ENCODE measurements at places on chromosomes 2 and 18.
A peak's percentile ranks its signal among the peaks of the same experiment; 100 is the strongest.

DNA sequence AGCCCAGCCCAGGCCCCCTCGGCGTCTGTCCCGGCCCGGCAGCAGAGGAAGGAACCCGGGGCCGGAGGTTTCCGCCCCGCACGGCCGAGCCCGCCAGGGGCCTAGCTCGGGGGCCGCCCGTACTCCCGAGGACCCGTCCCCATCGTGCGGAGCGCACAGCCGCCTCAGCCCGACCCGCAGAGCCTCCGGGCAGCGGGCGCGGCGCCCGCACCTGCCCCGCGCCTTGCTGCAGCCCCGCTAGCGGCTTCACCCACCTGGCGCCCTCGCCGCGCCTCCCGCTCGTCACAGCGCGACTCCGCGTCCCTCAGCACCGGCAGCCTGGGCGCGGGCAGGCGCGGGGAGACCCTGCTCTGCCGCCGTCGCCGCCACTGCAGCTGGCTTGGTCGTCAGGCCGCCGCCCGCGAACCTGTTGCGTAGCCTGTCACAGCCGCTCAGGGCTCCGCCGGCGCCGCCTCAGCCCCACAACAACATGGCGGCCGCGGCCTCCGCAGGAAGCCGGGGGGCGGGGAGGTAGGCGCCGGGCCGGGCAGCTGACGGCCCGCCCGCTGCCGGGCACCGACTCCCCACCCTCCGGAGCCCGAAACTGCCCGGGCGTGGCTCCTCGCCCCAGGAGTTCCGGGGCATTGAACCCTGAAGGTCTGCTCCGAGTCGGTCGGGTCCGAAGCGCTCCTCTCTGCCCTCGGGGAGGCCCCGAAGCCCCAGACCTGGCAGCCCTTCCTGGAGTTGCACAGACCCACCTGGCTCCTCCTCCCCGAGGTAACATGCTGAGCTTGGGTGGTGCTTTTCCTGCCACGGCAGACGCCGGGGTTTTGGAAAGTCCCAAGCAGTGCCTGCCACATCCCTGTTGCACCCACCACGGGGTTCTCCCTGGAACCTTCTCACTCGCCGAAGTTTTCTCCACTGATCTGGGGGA, at the start of gene ITSN2:
ITSN2 (minus strand) TSS at position 487 of the 913 bp plus-strand sequence. CDS start 32,454 bp downstream, outside the sequence.
- peak; percentile 90 for DNase-seq
- H3K36me3 ChIP-seq, result no peaks in the 10 kb centered on the region
- H3K4me1 ChIP-seq, result peaks cover 25% of the 10 kb centered on the region
- H3K4me3 ChIP-seq, result peak within 1 kb of the TSS; percentile 58

DNA sequence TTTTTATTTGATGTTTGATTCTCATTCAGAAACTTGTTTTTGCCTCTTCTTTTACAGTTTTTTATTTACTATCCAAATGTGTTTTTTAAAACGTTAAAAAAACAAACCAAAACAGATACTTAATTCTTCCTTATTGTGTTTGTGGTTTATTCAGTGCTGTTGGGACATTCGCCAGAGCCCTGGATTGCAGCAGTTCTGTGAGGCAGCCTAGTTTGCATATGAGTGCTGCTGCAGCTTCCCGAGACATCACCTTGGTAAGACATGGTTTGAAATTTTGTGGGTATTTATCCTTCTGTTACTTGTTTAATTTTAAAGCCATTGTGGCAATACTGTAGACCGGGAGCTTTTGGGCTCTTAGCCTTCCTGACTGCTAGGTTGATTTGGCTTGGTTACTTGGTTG, 91.2 kb downstream of the MTA3 start:
- no peak for DNase-seq
- H3K36me3 ChIP-seq, result peaks cover 18% of the 10 kb centered on the region
- no peaks in the 10 kb centered on the region for H3K27me3 ChIP-seq
- no peak overlapping the region for H3K4me3 ChIP-seq
- H3K4me1 ChIP-seq, result no peaks in the 10 kb centered on the region

- no peaks in the 10 kb centered on the region for H3K27me3 ChIP-seq
- H3K27ac ChIP-seq, result no peak overlapping the region
- DNase-seq, result no peak
- H3K4me1 ChIP-seq, result no peaks in the 10 kb centered on the region
Observed at GRCh38 chr18:36786686-36787085, 42.1 kb downstream of the TPGS2 start.

GRCh38 chr2:33489835-33490431, 13.5 kb downstream of the RASGRP3 start:
- H3K27ac ChIP-seq, result no peak overlapping the region
- no peaks in the 10 kb centered on the region for H3K27me3 ChIP-seq
- no peaks in the 10 kb centered on the region for H3K36me3 ChIP-seq
- no peak for DNase-seq
- H3K4me1 ChIP-seq, result no peaks in the 10 kb centered on the region

DNA sequence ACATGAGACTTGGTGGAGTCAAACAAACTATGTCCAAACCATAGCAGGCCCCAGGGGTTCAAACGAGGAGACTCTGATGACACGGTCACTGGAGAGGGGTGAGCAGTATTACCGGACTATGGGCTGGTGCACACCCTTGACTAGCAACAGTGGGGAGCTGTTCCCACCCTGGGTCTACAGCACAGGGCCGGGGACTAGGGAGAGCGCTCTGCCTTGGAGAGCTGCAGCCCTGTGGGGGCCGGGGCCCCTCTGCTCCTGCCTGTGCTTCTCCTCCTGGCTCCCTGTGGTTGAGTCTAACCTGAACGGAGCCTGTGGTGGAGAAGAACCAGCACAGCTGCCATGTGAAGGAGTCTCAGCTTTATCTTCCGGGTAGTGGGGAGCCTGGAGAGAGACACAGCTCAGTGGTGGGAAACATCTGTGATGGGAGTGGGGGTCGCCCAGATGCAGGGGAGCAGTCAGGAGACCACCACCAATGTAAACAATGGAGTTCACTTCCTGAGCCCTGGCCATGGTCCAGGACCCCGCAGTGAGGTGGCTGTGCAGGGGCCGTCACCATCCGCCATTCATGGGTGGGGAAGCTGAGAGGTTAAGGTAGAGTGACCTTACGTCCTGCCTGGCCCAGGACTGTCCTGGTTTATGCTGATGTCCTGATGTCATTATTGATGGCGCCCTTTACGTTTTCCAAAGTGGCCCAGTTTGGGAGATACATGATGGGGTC, 195.7 kb upstream of the TWIST2 start:
- H3K4me3 ChIP-seq, result no peak overlapping the region
- DNase-seq, result no peak
- H3K36me3 ChIP-seq, result no peaks in the 10 kb centered on the region
- H3K27me3 ChIP-seq, result no peaks in the 10 kb centered on the region

GRCh38 chr2:160513120-160513519, 19.5 kb upstream of the RBMS1 start:
- H3K4me1 ChIP-seq, result no peaks in the 10 kb centered on the region
- no peak for DNase-seq
- H3K36me3 ChIP-seq, result no peaks in the 10 kb centered on the region
- H3K27ac ChIP-seq, result no peak overlapping the region

DNA sequence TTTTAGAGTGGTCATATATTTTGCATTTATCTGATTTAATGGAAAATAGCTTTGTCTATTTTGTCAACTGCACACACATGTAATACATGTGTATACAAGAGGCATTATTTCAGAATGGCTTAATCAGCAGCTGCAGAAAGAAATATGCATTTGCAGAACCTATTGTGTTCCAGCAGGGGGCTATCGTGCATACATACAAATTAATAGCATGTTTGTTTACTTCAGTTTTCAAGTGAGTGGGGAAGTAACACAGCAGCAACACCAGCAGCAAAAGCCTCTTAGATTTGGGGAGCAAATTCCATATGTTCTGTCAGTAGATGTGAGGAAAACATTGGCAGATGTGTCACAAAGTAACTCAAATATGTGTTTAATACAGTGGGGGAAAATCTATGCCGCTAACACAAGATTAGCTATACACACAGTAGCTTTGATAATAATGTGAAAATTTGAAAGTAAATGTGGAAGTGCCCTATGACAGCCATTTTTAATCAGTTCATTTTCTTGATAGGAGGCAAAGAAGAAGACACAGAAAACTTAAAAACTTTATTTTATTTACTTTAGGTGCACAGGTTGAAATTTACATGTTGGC, 218.1 kb downstream of the WDR7 start:
- peaks cover 5% of the 10 kb centered on the region for H3K4me1 ChIP-seq
- H3K36me3 ChIP-seq, result no peaks in the 10 kb centered on the region

GRCh38 chr2:239871481-239872435, 153.4 kb downstream of the NDUFA10 start:
- no peaks in the 10 kb centered on the region for H3K4me1 ChIP-seq
- peaks cover 3% of the 10 kb centered on the region for H3K27me3 ChIP-seq
- H3K4me3 ChIP-seq, result no peak overlapping the region

- H3K27me3 ChIP-seq, result no peaks in the 10 kb centered on the region
- H3K27ac ChIP-seq, result no peak overlapping the region
- H3K4me1 ChIP-seq, result no peaks in the 10 kb centered on the region
- no peaks in the 10 kb centered on the region for H3K36me3 ChIP-seq
- no peak for DNase-seq
Observed at GRCh38 chr2:230972046-230972445, 23.9 kb upstream of the SPATA3 start.

DNA sequence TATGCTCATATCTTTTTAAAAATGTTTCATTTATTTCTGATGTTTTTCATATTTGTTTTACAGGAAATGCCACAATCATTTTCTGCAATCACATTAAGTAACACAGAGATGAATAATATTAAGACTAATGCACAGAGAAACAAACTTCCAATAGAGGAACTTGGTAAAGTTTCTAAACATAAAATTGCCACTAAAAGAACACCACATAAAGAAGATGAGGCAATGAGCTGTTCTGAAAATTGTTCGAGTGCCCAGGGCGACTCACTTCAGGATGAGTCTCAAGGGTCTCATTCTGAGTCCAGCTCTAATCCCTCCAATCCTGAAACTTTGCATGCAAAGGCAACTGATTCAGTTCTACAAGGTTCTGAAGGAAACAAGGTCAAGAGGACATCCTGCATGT, 70.4 kb downstream of the APLF start:
- H3K27ac ChIP-seq, result no peak overlapping the region
- no peaks in the 10 kb centered on the region for H3K4me1 ChIP-seq
- no peaks in the 10 kb centered on the region for H3K36me3 ChIP-seq
- no peaks in the 10 kb centered on the region for H3K27me3 ChIP-seq
- DNase-seq, result no peak

DNA sequence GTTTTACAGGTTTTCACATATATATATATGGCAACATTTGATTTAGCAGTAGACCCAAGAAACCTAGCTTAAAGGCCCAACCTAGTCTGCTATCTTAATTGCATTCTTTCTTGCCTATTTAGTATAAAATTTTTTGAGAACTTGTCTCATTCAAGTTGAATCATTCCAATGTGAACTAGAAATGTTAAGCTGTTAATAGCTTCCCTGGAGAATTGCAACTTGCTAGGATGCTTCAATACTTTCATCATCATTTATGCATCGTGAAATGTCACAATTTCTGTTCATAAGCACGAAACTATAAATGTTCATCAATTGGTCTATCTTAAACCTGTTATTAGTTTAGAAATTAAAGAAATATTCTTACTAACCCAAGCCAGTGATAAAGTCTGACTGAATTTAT, 217.6 kb downstream of the BABAM2 start:
- no peak overlapping the region for H3K27ac ChIP-seq
- DNase-seq, result no peak
- H3K36me3 ChIP-seq, result no peaks in the 10 kb centered on the region

- peak; percentile 11 for DNase-seq
- H3K4me3 ChIP-seq, result no peak overlapping the region
- no peaks in the 10 kb centered on the region for H3K4me1 ChIP-seq
Observed at GRCh38 chr2:150166313-150167051, 321.0 kb downstream of the RND3 start.

DNA sequence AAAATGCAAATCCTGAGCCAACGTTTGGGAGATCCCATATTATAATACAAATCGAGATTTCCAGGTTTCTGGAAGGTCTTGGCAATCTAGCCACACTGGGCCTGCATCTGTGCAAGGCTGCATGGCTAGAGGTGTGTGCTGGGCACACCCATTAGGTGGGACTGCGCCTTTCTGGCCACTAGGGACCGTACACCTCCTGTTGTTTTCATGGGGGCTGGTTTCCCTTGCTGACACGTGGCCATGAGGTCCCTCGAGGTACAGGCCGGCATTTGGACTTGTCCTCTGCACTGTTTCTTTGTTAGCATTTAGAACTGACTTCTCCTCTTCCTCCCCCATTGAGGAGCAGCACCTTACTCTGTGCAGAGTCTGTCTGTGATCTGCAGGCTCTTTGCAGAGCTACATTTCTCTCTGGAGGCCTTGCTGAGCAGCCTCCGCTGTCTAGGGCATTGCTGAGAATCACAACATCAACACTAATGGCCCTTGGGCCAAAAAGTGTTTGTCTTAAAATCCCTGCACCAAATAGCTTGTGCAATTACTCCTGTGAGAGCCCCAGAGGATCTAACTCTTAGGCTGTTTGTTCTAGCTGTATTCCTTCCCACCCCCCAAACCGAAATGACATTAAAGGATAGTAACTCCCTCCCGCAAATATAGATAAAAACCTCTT, 131.2 kb downstream of the NEDD4L start:
- H3K27me3 ChIP-seq, result no peaks in the 10 kb centered on the region
- peaks cover 13% of the 10 kb centered on the region for H3K36me3 ChIP-seq
- no peak overlapping the region for H3K4me3 ChIP-seq
- H3K4me1 ChIP-seq, result peaks cover 37% of the 10 kb centered on the region
- no peak overlapping the region for H3K27ac ChIP-seq

GRCh38 chr2:8485736-8486135, 196.1 kb upstream of the ID2 start:
- H3K27ac ChIP-seq, result no peak overlapping the region
- H3K36me3 ChIP-seq, result no peaks in the 10 kb centered on the region
- H3K27me3 ChIP-seq, result no peaks in the 10 kb centered on the region
- peaks cover 5% of the 10 kb centered on the region for H3K4me1 ChIP-seq

- H3K27ac ChIP-seq, result peak overlapping the region; percentile 97
- peaks cover 17% of the 10 kb centered on the region for H3K4me1 ChIP-seq
- H3K27me3 ChIP-seq, result no peaks in the 10 kb centered on the region
- peaks cover 74% of the 10 kb centered on the region for H3K36me3 ChIP-seq
- DNase-seq, result peak; percentile 61
Observed at GRCh38 chr2:27379836-27380625, 503 bp downstream of the ZNF513 start.

DNA sequence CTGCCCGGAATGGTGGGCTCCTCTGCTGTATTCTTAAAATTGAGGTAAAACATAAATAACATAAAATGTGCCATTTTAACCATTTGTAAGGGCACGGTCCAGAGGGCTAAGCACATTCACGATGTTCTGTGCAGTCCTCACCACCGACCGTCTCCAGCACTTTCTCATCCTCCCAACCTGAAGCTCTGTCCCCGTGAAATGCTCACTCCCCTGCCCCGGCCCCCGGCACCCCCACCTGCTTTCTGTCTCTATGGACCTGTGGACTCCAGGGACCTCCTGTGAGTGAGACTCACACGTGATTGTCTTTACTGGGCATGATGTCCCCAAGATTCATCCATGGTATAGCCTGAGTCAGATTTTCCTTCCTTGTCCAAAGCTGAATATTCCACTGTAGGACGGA, 38.7 kb upstream of the CTDP1 start:
- no peak overlapping the region for H3K4me3 ChIP-seq
- no peaks in the 10 kb centered on the region for H3K36me3 ChIP-seq
- DNase-seq, result no peak

- H3K36me3 ChIP-seq, result no peaks in the 10 kb centered on the region
- H3K27me3 ChIP-seq, result no peaks in the 10 kb centered on the region
- no peak for DNase-seq
- no peaks in the 10 kb centered on the region for H3K4me1 ChIP-seq
Observed at GRCh38 chr2:195741191-195741590, 84.2 kb downstream of the SLC39A10 start.

GRCh38 chr2:158142165-158142564, 40.5 kb downstream of the UPP2 start:
- no peak overlapping the region for H3K27ac ChIP-seq
- peaks cover 7% of the 10 kb centered on the region for H3K4me1 ChIP-seq
- H3K36me3 ChIP-seq, result no peaks in the 10 kb centered on the region
- H3K4me3 ChIP-seq, result no peak overlapping the region
- no peak for DNase-seq

All from large intestine (tissue), 12 donors.